ENCODE measurements at places on chromosomes 13 and 19.

DNA sequence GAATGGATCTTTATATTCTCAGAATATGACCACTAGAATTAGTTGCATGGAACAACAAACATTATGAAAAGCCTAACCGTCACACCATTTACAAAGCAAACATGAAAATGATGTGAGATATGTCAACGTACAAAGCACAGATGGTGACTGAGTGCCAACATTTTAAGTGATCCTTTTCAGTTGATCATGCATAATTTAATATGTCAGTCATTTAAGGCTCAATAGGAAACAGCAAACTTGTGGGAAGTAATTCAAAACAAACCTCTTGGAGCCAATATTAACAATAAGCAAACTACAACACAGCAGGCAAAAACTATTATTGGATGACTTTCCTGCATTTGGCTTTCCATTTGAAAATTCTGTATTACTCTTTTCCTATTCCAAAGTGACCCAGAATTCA lies 277.6 kb downstream of the SLITRK6 start:
- no peak for DNase-seq

DNA sequence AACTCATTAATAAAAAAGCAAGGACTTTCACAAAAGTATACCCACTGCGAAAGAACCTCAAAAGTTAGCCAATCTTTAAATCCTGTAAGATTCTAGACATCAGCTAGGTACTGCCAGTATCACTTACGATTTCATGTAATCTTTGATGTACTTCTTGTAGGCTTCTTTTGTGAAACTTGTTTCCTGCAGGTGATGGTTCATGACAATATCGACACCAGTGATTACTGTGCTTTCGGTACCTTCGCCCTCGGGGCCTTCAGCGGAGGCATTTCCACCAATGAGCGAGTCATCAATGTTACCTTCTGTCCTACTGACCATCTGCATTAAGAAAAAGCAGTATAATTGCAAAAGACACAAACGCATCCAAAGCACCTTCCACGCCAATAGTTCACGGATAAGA lies 1.1 kb downstream of the TPT1 start:
- no peak for DNase-seq

GRCh38 chr13:113109151-113110047 lies 3.8 kb downstream of the F7 start:
- DNase-seq: no peak

DNA sequence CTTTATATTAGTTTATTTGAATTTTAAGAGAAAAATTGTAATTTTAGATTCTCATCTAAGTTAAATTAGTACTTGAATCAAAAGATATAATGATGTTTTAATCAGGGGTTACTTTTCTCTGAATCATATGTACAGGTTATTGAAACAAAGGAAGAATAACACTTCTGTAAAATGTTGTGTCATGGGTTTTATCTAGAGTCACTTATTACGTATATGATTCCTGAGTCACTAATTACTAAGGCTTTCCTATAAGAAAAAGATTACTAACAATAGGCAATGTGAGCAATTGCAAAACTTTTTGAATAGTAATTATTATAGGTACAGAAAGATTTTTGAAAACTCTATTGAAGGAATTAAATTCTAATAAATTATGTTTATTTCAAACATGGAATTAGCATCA lies 99.2 kb upstream of the KLF5 start:
- no peak for DNase-seq

- DNase-seq: no peak
These were observed 5.0 kb upstream of the LINGO3 start for GRCh38 chr19:2312820-2313501.

- no peak for DNase-seq
These were observed 558 bp upstream of the PPAN start for GRCh38 chr19:10105509-10106099.

All from skeletal muscle cell (primary cell).